ENCODE measurements at places on chromosomes 13 and 19.

DNA sequence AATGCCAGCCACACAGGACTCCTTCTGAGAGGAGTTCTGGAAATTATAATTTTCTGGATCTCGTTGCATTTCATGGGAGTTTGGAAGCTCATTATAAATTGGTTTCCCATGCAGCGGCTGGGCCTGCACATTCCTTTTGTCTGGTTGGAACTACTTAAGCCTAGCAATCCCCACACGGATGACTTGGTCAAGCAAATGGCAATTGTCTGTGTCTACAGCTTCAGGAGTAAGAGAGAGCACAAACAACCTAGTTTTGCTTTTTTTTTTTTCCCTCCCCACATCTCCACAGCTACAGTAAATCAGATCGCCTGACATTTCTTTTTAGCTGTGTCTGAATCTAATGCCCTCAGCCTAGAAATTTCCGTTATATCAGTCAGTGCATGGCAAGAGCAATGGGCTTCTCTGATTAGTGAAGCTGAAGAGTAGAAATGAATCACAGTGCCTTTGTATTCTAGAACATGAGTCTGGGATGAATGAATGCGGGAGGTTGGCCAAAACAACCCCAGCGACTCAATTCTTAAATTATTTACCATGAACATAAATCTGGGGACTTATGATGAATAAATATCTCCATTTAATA is 15.1 kb downstream of the PCDH8 start:
- no peak for DNase-seq

DNA sequence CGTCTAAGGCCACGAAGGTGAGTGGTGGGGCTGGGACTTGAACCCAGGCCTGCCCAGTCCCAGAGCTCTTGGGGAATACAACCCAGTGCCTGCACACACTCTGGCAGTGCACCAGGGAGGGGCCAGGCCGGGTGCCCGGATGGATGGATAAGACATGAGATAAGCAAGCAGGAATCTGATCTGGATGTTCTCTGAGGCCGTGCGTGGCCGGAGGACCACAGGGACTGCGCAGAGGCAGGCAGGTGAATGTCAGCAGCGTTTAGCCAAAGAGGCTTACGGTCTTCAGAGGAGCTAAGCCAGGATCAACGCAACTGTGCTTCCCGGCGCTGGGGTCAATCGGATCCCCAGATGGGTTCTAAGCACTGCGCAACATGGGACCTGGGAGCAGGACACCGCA is 1.5 kb downstream of the ZNF787 start:
- no peak for DNase-seq

GRCh38 chr13:57823704-57824103 is 192.2 kb downstream of the PCDH17 start:
- DNase-seq, result no peak

GRCh38 chr13:97753942-97754670 is 199.4 kb upstream of the IPO5 start:
- no peak for DNase-seq

- no peak for DNase-seq
Observed at GRCh38 chr19:44260343-44260681, 626 bp downstream of the ZNF233 start.
